Kidney (tissue), 22 donors: ENCODE measurements at places on chromosomes 2 and 18.

- no peak for DNase-seq
Measured at GRCh38 chr2:257842-258241, 6.0 kb downstream of the SH3YL1 start.

GRCh38 chr2:143451642-143452281, 322.5 kb downstream of the ARHGAP15 start:
- no peak for DNase-seq

- no peak for DNase-seq
Measured at GRCh38 chr18:22132258-22132657, 37.1 kb upstream of the GATA6 start.

DNA sequence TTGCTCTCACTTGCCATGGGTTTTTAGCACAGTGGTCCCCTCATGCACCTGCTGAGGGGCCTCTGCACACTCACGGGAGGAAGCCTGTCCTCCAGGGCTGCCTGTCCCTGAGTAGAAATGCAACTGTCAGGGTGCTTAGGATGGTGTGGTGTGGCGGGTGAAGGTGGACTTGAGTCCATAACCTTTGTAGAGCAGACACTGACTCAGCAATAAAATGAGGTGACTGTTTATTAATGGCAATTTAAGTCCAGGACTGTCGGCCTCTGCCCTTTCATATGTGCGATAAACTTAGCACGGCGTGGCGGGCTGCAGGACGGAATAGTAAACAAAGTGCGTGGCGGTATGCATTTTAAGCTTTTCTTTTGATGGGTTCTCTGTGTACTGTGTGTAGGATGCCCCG, 188.2 kb downstream of the LDLRAD4 start:
- no peak for DNase-seq

DNA sequence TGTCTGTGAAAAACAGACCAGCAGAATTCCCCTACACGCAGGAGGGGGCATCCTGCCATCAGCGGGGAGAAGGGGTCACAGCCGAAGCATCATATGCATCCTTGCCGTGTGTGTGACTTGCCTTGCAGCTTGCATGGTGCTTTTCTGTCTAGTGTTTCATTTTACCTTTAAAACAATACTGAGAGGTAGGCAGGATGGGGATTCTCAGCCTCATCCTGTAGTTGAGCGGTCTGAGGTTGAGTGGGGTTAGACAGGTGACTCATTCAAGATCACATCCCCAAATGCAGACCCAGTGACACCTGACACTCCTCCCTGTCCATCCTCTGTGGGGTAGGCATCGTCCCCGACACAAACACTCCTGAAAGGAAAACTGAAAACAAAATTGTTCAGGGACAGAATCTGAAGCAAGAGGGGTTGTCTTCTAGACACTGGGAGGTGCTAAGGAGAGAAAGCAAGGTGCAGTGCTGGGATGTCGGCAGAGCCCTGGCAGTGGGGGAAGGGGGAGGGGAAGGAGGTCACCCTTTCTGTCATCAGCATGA, 7.9 kb downstream of the ARL4C start:
- DNase-seq = no peak

DNA sequence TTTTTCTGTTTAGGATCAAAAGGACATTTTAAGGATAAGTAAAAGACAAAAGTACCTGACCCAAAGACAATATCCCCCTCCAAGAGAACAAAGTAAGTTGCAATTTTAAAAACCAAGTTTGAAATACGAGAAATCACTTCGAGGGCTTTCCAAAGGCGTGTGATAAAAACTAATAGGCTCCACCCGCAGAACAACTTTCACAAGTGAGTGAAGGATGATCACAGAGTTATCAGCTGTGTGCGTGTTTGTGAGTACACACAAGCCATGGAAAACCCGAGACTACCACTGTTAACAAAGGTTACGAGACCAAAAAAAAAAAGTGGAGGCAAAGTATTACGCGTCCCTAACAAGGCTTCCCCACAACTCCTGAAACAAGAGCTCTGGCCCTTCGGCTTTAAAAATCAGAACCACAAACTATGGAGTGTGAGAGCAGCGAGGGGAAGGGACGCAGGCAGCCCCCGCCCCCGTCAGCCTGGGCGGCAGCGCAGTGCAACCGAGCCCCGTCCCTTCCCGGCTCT, 719 bp downstream of the SMAD2 start:
- no peak for DNase-seq

- no peak for DNase-seq
Measured at GRCh38 chr2:17822445-17823117, 6.3 kb downstream of the MSGN1 start.

DNA sequence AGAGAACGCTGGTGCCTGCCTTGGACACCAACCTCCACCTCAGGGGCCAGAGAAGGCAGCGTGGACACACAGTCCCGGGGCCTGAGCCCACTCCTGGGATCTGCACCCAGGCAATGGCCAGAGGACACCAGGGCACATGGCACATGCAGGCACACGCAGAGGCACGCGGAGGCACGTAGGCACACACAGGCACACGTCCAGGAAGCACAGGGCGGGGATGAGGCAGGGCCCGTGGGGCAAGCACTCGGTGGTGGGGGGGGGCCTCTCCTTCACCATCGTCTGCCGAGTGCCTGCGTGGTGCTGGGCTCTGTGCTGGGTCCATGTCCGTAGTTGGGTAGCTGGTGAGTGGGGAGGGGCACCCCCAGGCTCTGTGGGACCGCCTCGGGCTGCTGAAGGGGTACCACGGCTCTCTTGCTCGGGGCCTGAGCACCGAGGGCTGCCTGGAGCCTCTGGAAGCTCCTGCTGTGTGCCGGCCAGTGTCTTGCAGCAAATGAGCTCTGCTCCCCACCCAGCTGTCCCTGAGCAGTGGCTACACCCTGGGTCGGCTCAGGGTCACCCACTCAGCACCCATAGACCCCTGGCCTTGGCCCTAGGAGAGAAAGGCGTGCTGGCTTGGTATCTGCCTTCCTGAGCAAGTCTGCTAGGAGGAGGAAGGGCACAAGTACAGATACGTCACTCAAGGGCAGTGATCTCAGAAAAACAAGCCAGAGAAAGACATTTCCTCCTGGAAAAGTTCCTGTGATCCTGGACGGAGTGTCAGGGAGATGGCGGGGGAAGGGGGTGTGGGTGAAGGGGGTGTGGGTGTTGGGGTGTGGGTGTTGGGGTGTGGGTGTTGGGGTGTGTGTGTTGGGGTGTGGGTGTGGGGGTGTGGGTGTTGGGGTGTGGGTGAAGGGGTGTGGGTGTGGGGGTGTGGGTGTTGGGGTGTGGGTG, 26.4 kb downstream of the RTP5 start:
- peak; percentile 88 for DNase-seq

GRCh38 chr2:227765788-227766372, 20.2 kb downstream of the SCYGR8 start:
- no peak for DNase-seq

- no peak for DNase-seq
Measured at GRCh38 chr2:205769879-205770278, 87.6 kb downstream of the NRP2 start.

DNA sequence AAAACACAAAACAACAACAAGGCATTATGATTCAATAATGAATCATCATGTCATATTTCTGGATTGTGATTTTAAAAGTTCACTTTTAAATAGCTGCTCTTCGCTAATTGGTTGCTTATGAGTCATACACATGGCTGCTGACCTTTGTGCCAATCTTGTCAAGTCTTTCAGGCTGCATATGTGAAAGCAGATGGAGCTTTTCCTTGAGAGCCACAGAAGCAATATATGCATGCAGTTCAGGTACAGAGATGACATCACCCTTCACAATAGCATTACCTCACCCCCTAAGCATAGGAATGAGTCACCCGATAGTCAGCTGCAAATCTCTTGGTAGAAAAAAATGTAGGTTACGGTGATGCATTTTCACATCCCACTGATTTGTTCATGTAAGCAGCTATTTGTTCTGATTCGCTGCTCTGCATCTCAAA, 27.2 kb downstream of the EIF2AK3 start:
- DNase-seq = no peak

DNA sequence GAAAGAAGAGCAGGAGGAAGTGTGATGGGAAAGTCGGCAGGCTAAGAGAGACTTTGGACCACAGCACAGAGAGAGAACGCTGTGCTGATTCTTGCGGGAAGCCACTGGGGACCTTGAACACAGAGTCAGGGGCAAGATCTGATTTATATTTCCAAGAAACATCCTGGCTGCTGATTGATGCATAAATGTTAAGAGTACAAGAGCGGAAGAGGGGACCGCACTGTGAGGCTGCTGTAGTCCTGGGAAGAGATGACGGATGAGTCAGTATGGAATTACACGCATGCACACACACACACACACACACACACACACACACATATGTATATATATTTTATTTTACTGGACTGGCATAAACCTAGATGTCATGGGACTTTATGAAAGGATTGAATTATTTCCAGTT, 865.6 kb upstream of the ID2 start:
- DNase-seq = no peak

DNA sequence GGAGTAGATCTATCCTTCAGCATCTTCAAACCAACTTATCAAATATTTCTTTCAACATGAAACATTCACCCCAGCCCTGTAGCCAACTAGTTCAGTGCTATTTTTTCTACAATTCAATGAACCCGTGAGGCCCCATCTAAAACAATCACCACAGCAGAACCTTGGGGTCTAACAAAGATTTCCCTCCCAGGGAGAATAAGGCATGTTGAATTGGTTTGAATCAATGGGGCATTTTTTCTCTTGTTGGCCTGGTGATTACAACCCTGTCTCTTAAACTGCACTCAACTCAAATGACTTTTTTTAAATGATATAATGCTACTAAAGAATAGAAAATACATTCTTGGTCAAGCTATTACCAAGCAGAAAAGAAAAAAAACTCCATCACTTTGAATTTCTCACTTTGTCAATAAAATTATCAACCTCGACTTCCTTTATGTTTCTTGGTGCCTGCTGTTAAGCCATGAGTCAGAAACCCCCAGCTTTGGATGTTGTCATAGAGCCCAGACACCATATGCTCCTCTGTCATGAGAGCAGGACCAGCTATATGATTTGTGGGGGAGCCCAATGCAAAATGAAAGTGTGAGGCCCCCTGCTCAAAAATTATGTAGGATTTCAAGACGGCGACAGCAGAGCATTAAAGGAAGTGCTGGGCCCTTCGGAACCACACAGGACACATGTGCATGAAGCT, 282.4 kb downstream of the MEIS1 start:
- no peak for DNase-seq

DNA sequence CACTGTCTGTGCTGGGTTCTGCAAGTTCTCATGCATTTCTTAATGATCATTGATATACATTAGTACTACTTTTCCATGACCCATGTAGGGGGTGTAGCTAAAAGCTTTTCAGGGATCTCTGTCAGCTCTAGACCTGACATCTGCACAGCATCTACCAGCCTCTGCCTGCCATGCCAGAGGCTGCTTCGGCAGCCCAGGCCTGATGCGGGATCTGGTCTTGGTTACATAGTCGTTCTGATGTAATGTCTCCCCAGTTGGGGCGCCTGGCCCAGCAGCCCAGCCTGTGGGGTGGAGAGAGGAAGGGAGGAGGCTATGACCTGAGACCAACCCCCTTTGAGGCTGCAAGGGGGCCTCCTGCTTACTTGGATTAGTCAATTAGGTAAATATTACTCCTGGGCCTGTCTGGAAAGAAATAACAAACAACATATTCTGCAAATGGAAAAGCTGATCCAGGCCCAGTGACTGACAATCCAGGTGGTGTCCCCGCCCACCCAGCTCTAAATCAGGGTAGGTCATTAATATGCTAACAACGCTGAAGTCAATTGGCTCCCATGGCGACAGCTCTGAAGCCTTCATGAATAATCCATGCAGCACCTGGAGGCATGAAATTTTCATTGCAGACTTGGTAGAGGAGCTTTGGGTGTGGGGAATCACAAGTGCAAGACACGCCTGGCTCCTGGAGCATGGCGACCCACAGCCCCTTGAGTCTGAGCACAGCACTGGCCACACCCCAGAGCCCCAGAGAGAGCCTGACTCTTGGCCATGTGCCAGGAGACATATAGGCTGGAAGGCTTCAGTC, 575.3 kb downstream of the CMPK2 start:
- DNase-seq = peak; percentile 76

DNA sequence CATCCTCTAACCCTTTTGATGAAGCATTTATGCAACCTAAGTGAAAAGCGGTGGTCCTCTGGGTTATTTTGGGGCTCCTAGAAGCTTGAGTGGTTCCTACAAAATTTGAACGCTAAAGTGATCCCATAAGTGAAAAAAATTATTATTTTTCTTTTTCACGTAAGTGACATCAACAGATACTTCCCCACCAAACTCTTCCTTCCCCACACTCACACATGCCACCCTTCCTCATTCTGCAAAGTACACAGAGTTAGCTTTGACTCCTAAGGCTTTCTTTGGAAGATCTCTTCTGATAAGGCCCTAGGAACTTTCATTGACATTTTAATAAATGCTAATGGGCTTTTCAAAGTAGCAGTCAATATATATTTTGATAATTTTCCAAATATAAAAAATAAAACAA, 109.7 kb downstream of the DOCK10 start:
- DNase-seq = no peak

DNA sequence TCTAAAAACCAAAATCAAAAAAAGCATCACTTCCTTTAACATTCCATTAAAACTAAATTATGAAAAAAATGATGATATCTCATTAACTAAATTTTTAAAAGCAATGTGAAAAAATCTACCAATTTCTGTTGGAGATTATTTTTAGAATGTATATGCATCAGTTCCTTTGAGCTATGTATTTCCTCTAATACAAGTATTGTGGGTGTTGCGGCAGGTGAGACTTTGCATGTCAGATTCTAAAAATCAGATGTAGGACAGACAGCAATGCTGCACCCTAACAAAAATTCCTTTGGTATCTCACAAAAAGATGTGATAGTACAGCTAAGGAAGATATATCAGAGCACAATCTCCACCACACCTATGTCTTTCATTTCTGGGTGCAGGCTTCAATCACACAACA, 6.8 kb downstream of the MBD2 start:
- no peak for DNase-seq

GRCh38 chr2:240140511-240140910, at the start of gene OTOS:
Gene OTOS, minus strand, starts transcription at chr2:240140658. Its CDS starts 332 bp downstream, at chr2:240140326.
- DNase-seq = no peak

- DNase-seq = no peak
Measured at GRCh38 chr18:9140381-9140780, 3.8 kb downstream of the ANKRD12 start.

DNA sequence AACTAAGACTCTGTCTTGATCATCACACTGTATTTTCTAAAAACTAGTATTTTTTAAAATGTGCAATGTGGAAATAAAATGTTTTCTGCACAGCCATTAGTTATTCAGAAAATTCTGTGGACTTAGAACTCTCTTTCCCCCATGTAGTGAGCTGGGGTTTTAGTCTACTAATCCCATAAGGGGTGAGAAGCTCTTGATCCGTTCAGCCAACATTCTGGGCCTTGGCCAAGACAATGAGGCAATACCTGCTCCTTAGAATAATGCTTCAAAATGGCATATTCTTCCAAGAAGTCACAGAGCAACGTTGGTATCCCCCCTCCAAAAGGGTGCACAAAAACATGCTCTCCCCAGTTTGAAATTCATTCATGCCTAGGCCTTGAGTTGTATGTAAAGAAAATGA, 4.0 kb downstream of the REEP1 start:
- DNase-seq = no peak

DNA sequence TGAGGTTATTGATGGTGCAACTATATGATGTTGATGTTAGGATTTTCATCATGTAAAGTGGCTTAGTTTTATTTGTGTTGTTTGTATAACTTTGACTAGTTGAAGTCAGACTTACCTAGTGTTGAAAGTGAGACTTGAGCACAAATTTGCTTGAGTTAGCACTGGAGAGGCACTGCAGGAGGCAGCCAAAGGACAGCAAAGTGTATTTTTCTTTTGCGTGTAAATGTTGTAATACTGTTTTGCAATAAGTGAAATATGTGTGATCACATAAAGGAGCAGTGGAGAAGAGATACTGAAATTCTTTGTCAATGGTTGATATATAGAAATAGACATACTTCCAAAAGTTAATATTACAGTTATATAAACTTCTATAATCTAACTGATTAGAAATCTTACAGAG, 332.0 kb upstream of the RAB12 start:
- no peak for DNase-seq
